SK-N-MC (cell line): ENCODE measurements at places on chromosomes 6 and 20.
A peak's percentile ranks its signal among the peaks of the same experiment; 100 is the strongest.

DNA sequence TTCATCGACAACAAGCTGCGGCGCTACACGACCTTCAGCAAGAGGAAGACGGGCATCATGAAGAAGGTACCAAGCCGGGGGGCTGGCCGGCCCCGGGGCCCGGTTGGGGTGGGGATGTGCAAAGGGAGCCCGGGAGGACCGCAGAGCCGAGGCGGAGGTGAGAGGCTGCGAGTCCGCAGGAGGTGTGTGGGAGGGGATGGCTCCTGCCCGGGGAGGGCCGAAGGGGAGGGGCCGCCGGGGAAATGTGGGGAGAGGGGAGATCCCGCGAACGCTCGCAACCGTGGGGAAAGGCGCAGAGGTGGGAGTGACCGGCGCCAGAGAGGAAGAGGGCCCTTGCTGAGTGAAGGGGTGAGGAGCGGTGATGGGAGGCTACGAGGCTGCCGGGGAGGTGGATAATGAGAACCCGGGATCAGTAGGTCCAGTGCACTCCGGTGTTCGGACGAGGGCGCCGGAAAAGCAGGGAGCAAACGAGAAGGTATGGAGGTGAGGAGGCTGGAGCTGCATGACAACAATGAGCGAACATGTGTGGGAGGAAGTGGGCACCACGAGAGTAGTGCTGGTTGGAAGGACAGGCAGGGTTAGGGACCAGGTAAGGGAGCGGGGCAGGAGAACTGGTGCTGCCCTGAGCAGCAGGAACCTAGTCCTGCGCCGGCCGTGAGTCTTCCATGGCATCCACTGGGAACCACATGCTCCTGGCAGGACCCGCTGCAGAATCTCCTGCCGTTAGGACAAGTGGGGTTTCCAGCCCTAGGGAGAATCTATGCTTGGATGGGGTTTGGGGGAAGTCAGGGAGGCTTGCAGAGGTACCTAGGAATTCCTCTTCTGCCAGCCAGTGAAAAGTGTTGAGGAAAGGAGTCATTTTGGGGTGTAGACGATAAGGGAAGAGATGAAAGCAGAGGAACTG is 1.3 kb downstream of the SRF start:
- no peak for DNase-seq

GRCh38 chr20:58913079-58913478 is 60.6 kb downstream of the GNAS start:
- no peak for DNase-seq

- no peak for DNase-seq
These were observed 10.5 kb upstream of the BHLHE23 start for GRCh38 chr20:63017076-63017825.

GRCh38 chr6:11328613-11329247 is 96.3 kb upstream of the NEDD9 start:
- no peak for DNase-seq

DNA sequence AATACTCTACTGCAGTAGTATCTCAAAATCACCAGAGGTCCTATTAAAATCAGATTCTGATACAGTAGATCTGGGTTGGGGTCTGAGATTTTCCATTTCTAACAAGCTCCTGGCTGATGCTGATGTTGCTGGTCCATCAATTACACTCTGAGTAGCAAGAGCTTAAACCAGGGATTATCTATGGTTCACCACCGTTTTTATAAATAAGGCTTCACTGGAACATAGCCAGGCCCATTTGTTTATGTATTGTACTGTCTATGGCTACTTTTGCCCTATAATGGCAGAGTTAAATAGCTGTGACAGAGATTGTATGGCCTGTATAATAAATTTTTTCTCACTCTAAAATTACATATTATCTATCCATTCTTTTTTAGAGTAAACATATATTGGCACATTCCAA is 53.0 kb downstream of the NUDT3 start:
- DNase-seq: no peak

- no peak for DNase-seq
These were observed 62.3 kb downstream of the MRPL14 start for GRCh38 chr6:44064948-44065272.

GRCh38 chr20:53201588-53201987 is 229.4 kb downstream of the TSHZ2 start:
- no peak for DNase-seq

- DNase-seq: no peak
These were observed 180.0 kb upstream of the UST start for GRCh38 chr6:148566664-148567350.

DNA sequence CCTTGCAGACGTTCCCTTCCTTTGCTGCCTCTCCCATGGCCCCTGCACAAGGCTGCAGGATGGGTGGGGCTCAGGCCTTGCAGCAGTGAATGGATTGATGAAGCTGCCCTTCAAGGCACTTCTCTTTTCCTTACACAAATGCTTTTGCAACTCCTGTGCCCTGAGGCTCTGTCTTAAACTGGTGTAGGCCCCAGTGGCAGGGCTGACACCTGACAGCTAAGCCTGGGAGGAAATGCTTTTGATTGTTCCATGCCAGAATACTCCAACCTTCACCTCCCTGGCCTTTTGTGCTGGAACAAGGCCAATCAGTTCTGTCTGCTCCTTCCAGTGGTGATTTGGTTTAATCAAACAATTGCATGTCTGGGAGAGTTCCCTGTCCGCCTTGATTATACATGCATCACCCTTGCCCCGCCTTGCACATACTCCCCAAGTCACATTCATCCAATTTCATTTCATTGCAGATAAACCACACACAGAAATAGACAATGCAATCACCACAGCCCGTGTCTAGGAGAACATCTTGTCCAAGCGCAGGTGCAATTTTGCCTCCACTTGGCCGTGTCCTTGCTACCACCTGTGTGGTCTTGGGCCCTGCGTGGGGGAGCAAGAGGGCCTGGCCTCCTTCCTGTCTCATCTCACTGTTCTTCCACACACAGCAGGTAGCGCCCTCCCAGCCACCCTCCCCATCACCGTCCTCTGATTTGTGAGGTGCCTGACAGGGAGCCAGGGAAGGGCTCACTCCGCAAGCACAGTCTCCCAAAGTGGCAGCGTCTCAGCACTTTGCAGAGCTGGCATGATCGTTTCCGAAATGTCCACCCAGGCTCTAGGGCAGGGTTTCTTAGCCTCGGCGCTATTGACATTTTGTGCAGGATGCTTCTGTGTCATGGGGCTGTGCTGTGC is 120.4 kb downstream of the CDH26 start:
- DNase-seq: no peak

- DNase-seq: no peak
These were observed 180.3 kb upstream of the ZNF217 start for GRCh38 chr20:53773792-53774401.

DNA sequence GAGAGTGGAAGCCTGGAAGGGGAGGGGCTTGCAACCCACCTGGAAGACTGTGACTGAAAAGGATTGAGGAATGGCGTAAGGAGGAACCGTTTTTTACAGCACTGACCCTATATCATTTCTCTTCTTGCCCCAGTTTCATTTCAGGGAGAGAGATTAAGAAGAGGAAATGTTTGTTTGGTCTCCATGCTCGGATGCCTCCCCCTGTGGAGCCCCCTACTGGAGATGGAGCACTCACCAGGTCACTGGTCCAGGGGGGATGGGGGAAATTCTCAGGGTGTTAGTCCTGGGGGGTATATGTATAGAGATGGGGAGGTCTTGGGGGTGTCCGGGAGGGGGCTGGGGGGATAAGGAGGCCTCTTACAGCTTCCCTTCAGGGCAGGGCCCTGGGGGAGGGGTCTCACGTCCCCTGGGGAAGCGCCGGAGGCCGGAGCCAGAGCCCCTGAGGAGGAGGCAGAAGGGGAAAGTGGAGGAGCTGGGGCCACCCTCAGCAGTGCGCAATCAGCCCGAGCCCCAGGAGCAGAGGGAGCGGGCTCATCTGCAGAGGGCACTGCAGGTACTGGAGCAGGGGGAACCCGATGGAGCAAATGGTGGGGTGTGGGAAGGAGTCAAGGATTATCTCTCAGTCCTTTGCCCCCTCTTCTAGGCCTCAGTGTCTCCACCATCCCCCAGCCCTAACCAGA is 3.2 kb downstream of the CUTA start:
- DNase-seq: no peak

DNA sequence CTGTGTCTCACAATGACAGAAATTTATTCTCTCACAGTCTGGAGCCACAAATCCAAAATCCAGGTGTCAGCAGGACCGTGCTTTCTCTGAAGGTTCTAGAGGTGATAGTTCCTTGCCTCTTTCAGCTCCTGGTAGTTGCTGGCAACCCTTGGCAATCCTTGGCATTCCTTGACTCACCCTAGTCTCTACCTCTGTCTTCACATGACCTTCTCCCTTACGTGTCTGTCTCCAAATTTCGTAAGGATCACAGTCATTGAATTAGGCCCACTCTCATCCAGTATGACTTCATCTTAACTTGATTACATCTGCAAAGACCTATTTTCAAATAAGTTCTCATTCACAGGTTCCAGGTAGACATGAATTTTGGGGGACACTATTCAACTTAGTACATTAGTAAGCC is 143.1 kb downstream of the CEP57L1 start:
- DNase-seq: no peak

GRCh38 chr20:54517241-54517975 is 42.0 kb downstream of the DOK5 start:
- DNase-seq: no peak

GRCh38 chr20:43798291-43799149 is 71.7 kb upstream of the GTSF1L start:
- no peak for DNase-seq

DNA sequence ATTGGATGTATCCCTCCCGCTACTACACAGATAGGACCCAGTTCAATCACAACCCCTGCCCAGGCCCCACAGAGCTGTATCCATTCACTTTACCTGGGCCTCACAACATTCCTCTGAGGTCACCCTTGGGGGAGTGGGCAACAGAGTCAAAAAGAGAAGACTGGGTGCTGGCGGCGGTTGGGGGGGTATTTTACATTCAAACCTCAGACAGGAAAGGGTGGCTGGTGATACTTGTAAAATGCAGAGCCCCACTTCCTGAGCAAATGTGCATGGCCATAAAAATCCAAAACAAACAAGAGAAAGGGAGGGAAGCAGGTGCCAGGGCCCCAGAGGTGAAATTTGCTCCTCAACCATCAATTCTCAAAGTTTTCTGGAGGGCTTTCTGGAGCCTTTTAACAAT is 3.5 kb downstream of the LRFN2 start:
- DNase-seq: no peak

DNA sequence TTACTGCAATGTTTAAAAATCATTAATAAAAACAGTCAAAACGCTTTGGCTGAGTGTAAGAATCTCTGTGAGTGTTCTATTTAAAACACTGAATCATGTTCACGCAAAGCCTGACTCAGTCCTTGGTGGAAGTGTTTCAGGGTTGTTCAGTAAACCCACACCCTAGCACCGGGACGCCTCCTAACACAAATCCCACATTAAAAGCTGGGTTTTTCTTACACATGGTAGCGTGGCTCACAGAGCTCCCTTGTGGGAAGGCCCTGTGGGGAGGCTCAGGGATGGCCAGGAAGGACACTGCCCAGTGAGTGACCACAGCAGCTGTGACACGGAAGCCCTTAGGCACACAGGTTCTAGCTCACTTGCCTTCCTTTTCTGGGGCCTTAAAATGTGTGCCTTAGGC is 80.2 kb downstream of the GMPR start:
- DNase-seq: no peak

DNA sequence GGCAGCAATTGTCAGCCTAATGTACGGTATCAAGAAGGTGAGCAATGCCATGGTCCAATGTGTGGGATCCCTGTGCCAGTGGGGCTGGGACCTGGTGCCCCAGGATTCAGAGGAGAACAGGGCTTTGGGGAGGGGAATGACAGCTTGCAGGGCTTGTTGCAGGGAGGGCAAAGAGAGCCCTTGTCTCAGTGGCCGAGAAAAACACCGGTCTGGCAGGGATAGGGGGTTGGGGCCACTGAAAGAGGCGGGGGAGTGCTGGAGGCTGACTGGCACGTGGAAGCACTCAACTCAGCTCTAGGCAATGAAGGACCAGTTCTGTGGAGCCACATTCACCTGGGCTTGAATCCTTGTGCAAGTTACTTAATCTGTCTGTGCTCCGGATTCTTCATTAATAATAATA is 3.5 kb upstream of the MUCL3 start:
- no peak for DNase-seq

DNA sequence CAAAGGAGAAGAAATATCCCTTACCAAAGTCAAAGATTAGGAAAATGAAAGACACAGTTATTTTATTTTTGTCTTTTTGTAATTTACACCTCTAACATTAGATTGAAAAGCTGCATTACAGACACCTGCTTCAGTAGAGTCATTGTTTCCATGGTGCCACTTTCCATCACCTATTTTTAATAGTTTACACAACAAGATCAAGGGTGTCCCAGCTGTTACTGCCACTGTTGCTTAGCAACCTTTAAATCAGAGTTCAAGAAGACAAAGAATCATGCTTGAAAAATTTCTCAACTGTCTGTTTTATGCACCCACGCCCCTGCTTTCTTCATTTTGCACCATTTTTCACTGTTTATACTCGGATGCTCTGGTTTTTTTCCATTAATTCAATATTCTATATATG is 668.2 kb upstream of the GJE1 start:
- no peak for DNase-seq

- no peak for DNase-seq
These were observed 3.1 kb downstream of the TPMT start for GRCh38 chr6:18151801-18152200.

DNA sequence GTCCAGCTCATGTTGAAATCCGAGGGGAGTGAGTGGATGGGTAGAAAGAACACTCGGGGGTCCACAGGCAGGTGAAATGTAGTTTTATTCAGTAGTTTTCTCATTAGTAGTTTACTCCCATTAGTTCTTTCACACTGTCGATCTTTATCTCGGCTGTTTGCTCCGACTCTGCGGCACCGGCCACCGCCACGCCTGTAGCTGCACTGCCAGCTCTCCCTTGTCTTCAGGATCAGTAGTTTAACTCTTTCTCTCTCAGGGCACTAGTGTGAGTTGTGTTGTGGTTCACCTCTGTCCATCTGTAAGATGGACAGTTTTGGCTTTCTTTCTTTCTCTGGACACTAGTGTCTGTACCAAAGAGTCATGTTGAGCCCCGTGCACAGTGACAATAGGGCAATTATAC is 195.7 kb downstream of the LMBRD1 start:
- DNase-seq: no peak

DNA sequence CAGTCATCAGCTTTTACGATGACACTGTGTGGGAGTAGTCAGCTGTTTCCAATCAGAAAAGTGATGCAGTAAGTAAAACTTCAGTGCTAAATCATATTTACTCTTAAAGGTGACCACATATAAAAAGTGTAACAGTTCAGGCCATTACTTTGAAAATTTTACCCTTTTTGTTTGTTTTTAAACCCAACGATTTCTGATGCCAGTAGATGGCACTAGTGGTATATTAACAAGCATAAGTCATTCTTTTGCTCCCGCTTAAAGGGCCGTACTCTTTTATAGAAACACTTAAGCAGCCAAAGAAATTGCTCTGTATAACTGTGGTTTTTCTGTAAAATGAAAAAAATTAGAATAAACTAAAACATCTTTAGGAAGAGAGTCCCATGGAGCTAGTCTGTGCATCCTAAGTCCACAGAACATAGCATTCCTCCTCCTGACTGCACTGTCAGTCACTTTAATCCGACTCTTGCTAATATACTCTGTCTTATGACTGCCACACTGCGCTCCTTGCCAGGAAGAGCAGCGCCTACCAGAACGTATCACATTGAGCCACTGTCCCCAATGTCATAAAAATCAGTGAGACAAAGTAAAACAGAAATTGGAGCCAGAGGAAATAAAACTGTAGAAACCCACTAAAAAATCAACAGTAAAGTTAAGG is 25.0 kb downstream of the HEBP2 start:
- DNase-seq: peak; percentile 42

- no peak for DNase-seq
These were observed 5.4 kb upstream of the VSX1 start for GRCh38 chr20:25087186-25087929.
